ENCODE measurements at places on chromosomes 2 and 18. TPM values are rescaled to one million over a fixed set of nuclear protein-coding genes. Genes with fewer than 3 reads are reported as not detected.

Gene GAD1
- 1.8 TPM for total RNA-seq

GRCh38 chr2:177902395-177903163, 170.0 kb downstream of the PDE11A start:
- no peaks in the 10 kb centered on the region for H3K36me3 ChIP-seq
- no peak overlapping the region for H3K27ac ChIP-seq
- H3K4me3 ChIP-seq = no peak overlapping the region
- no peak for DNase-seq
- no peaks in the 10 kb centered on the region for H3K27me3 ChIP-seq

DNA sequence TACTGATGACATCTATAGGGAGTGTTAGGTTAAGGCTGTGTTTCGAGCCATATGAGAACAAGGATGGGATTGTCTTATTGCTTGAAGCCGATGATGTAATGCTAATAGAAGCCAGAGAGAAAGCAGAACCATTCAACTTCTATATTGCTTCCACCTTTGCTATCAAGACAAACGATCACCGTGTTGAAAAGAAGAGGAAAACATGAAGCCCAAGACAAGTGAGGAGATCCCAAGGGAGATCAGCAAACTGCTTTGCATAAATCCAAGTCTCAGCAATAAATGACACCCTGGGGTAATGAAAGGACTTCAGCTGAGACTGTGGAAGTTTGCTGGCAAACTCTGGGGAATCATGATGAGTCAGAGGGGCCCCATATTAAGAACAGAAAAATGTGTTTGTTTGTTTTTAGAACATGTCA, 206.2 kb downstream of the NCKAP5 start:
- H3K4me1 ChIP-seq = no peaks in the 10 kb centered on the region
- no peak overlapping the region for H3K27ac ChIP-seq
- DNase-seq = no peak
- H3K36me3 ChIP-seq = no peaks in the 10 kb centered on the region
- no peaks in the 10 kb centered on the region for H3K27me3 ChIP-seq

GRCh38 chr2:122191331-122191730, 435.9 kb downstream of the TSN start:
- H3K27me3 ChIP-seq = no peaks in the 10 kb centered on the region
- no peak overlapping the region for H3K4me3 ChIP-seq
- H3K4me1 ChIP-seq = 0 out of 2 replicates have a peak, but pooled peaks cover 2% of the 10 kb centered on the region
- no peak overlapping the region for H3K27ac ChIP-seq
- DNase-seq = peak; percentile 75

DNA sequence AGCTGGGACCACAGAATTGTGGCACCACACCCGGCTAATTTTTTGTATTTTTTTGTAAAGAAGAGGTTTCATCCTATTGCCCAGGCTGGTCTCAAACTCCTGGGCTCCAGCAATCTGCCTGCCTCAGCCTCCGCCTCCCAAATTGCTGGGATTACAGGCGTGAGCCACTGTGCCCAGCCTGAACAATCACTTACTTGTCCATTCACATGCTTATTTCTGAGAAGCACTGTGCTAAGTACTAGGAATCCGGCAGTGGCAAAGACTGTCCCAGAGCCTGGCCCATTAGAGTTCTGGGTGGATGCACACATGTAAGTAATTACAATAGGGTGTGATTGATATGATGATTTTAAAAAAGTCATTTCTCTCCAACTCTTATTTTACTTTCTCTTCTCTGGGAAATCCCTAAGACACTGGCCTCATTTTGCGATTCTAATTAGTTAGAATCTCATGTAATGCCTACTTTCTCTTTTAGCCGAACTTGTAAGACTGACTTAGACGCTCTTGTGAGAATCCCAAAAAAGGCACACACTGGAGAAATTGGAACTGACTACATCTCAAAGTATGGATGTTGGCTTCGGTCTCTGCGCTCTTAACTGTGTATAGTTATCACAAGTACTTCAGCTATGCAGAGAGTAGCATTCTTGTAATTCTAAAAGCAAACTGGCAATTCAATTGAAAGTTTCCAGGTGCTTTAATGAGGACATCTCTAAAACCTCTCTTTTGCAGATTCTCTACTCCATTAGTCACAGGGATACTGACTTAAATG, 567.7 kb downstream of the DCC start:
- H3K36me3 ChIP-seq = no peaks in the 10 kb centered on the region
- no peak overlapping the region for H3K27ac ChIP-seq
- DNase-seq = peak; percentile 38
- H3K4me1 ChIP-seq = no peaks in the 10 kb centered on the region
- H3K4me3 ChIP-seq = no peak overlapping the region
- no peaks in the 10 kb centered on the region for H3K27me3 ChIP-seq

GRCh38 chr2:205684871-205685313, 2.6 kb downstream of the NRP2 start:
- H3K27ac ChIP-seq = no peak overlapping the region
- peaks cover 26% of the 10 kb centered on the region for H3K27me3 ChIP-seq
- peaks cover 2% of the 10 kb centered on the region for H3K4me1 ChIP-seq
- H3K36me3 ChIP-seq = peaks cover 2% of the 10 kb centered on the region
- peak overlapping the region; percentile 92 for H3K4me3 ChIP-seq

DNA sequence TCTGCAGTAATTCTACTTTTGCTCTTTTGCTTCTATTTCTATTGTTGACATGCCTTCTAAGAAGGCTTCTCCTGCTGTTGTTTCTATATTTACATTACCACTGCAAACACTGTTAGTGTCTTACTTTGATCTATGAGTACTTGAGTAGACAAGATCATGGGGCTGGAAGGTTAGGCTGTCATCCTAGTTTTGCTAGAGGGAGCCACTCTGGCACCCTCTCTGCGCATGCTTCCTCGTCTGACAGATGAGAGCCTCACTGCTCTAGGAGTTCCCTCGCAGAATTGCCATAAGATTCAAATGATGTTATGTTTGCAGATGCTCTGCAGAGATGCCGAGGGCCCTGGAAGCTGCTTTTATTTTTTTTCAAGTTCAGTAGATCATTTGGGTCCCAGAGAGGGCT, 185.6 kb downstream of the RNF144A start:
- no peaks in the 10 kb centered on the region for H3K4me1 ChIP-seq
- H3K27me3 ChIP-seq = no peaks in the 10 kb centered on the region
- DNase-seq = no peak
- H3K4me3 ChIP-seq = no peak overlapping the region
